Left forelimb (tissue), 1 donor: ENCODE measurements at places on chromosomes 6 and 20.

- no peak for DNase-seq
Measured at GRCh38 chr6:24836109-24836508, 37.4 kb upstream of the ARMH2 start.

- no peak for DNase-seq
Measured at GRCh38 chr6:135056632-135057031, 2.0 kb upstream of the HBS1L start.

DNA sequence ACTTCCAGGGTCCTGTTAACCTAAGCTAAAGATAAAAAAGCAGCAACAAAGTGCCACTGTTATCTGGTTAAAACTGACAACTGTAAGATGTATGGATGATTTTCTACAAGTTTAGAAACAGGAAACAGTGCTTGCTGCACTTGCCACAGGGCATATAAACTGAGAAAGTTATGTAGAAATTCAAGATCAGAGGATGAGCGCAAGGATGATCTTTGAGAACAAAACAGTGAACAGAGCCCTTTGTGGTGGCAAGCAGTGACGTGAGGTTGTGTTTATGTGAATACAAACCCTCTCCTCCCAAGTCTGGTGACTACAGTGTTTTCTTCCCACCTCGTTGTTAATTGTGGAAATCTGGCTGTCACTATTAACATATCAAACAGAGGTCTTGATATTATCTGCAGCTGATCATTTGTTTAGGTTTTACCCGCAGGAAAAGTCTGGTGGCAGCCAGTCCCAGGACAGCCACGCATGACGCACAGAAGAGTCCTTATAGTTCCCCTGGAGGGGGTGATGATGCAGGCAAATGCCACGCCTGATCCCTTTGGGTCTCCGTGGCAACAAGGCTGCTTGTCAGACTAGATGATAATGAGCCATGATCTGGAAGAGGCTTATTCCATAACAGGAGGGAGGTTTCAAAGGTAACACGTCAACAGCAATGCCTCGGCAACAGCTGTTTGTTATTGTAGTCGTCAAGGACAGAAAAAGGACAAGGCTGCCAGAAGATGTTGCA lies 43.1 kb upstream of the TNFAIP3 start:
- DNase-seq: no peak

DNA sequence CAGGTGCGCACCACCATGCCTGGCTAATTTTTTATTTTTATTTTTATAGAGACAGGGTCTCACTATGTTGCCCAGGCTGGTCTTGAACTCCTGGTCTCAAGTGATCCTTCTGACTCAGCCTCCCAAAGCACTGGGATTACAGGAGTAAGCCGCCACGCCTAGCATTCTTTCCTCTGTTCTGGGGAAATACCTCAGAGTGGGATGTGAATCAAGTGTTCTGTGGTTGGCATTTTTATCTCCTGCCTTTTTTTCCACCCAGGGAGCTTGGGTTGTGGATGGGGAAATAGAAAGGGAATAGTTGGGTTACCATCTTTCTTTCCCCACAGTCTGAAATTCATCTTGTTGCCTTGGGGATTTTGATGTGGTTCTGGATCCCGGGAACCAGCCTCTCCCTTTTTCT lies 24.1 kb downstream of the TFAP2C start:
- DNase-seq: no peak

- DNase-seq: no peak
Measured at GRCh38 chr6:41013466-41014153, 25.4 kb downstream of the UNC5CL start.

DNA sequence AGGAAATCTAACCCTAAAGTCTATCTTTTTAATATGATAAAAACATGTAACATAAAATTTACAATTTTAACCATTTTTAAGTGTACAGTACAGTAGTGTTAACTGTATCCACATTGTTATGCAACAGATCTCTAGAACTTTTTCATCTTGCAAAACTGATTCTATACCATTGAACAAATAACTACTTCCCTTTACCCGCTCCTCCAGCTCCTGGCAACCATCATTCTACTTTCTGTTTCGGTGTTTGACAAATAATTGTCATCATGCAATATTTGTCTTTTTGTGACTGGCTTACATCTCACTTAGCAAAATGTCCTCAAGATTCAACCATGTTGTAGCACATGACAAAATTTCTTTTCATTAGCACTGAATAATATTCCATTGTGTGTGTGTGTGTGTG lies 203.2 kb downstream of the SIM1 start:
- no peak for DNase-seq

- DNase-seq: no peak
Measured at GRCh38 chr20:35657271-35657670, 7.4 kb downstream of the CPNE1 start.

GRCh38 chr6:74826263-74826662 lies 379.6 kb downstream of the COL12A1 start:
- no peak for DNase-seq

- DNase-seq: no peak
Measured at GRCh38 chr6:4449409-4449808, 314.0 kb upstream of the ECI2 start.

GRCh38 chr6:157335829-157336228 lies 12.5 kb upstream of the TMEM242 start:
- DNase-seq: no peak

DNA sequence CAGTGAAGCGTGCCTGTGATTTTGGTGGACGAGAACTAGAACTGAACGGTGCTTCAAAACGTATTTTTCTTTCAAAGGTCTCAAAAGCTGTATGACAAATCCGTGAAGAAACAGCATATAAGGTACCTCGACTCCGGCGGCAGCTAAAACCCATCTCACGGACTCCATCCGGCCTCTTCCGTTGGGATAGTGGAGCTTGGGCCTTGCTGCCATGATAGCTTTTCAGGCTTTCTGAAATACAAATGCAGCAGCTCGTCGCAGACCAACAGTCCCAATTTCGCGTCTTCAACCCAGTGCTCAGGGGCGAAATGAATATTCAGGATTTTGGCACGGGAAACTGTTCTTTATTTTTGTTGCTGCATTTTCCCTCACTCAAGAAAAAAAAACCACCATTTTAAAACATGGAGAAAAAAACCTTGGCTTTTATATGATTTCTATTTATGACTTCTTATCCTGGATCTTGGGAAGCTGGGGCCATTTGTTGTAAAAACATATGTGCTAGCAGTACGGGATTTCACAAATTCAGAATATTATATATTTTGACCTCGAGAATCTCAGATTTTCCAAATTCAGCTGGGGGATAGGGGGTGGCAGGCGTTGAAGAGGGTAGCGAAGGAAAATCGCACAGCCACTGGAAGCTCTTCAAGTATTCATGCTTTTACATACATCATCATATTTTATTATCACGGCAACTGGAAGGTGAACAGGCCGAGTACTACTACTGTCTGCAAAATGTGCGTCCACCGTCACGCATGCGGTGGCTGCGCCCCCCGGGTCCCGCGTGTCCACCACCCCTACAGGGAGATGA lies 849 bp downstream of the GSTA4 start:
- DNase-seq: no peak

DNA sequence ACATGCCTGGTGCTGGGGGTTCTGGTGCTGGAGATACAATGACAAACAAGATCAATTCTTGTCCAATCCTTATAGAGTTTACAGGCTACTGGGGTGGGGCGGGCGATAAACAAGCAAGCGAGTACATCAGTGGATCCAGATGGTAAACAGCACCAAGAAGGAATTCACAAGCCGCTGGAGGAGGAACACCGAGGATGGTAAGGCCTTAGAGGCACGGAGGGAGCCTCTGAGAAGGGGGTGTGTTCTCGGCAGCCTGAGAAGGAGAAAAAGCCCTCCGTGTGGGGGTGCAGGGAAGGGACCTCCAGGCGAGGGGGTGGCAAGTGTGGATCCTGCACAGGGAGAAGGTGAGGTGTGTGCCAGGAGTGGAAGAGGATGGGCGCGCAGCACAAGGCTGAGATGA lies 276.5 kb upstream of the FOXQ1 start:
- no peak for DNase-seq

DNA sequence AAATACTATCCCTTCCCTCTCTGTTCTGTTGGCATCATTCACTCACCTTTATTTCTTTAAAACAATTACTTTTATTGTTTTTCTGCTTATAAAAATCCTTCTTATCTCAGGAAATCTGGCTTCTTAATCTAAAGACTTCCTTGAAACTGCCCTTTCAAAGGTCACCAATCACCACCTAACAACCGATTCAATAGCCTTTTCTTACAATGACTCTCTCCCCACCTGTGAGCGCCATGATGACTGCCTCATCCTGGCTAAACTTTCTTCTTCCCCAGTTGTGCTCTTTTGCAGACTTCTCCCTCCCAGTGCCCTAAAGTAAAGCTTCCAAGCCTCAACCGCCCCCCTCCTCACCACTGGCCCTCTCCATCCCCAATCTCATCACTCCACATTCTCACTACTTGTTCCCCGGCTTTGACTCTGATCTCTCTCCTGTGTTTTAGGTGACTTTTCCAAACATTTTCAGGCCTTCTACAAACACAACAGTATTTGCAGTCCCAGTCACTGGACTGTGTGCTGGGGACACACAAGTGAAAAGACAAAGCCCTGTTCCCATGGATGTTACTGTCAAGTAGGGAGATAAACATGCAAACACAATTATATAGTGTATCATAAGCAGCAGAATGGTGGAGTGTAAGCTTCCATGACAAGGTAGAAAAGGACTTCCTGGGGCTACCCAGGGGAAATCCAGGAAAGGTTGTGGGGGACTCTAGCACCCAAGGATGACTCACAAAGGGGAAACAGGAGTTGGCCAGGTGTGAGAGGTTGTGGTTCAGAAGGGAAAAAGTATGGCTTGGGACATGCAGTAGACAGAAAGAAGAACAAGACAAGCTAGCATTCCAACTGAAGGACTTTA lies 12.8 kb downstream of the NHSL1 start:
- DNase-seq: no peak

DNA sequence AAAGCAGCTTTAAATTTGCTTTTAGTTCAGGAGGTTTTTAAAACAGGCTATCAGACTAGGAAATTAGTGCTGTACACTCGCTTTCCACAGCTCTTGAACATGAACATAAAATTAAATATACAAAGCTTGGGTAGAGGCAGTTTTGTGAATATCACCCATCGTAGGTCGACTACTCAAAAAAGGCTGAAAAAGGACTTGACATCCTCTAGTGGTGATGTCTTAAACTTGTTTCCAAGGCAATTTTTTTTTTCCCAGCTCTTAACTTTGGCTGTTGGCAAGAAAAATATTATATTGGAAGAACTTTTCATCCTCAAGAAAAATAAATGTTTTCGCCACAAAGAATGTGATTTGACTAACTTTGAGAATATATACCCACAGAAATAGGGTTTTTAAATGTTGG lies 2.9 kb downstream of the MAP7 start:
- no peak for DNase-seq

GRCh38 chr20:7147220-7147601 lies 379.7 kb downstream of the BMP2 start:
- no peak for DNase-seq

DNA sequence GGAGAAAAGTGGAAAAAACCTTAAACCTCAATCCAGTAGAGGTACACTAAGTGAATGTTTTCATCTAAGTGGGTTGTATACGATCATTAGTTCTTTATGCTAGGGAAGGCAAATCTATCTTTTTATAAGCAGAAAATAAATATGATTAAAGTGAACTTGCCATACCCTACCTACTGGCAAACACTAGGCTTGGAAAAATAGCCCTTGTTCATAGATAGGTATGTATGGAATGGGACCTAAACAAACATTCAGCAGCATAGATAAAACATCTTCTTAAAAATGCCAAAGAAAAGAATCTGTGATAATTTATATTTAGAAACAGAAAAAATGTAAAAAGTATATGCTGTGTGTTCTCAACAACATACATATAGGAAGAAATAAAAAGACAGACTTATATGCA lies 18.8 kb downstream of the REV3L start:
- no peak for DNase-seq

DNA sequence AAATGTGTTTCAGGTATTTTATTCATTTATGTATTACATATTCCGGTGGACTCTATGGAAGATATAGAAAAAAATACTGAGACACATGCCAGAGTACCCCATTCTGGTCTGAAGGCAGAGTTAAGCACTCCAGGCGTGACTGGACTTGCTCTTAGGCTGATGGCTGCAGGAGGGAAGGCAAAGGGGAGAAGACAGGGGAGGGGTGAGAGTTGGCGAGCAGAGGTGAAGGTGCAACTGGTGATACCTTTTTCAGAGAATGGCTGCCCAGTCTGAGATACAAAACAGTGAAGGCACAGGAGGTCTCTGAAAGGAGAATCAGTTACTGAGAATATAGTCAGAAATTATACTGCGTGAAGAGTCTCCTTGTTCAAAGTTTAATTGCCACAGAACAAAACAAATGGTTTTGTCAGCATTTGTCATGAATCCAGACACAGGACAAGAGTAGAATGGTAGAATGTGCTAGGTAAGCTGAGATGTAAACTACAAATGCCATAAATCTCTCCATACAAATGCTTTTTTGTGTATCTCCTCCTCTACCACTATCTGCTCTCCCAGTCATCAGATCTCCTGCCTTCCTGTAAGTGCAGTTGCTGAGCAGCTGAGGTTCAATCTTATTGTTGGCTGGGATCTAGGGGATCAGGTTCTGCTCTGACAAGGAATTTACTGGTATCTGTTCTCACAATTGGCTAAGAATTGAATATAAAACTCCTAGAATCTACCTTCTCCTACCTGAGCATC lies 104.2 kb upstream of the DST start:
- no peak for DNase-seq

DNA sequence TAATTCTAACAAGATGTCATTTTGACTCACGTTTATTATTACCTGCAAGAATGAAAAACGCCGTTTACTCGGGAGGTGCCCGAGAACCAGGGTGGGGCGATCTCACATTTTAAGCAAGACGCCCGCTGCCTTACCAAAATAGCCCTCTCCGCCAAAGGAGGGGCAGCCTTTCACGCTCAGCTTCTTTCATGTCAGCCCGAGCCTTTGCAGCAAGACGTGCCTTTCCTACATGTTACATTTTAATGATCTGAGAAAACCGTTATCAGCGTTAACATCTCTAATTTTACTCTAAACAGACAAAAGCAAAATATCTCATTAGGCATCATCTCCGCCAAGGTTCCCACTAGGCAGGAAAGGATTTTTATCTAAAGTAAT lies 2.0 kb downstream of the BACH2 start:
- DNase-seq: no peak

GRCh38 chr6:44202972-44203750 lies 13.6 kb upstream of the MYMX start:
- no peak for DNase-seq

- DNase-seq: no peak
Measured at GRCh38 chr6:63904650-63905248, 269.1 kb downstream of the PHF3 start.

DNA sequence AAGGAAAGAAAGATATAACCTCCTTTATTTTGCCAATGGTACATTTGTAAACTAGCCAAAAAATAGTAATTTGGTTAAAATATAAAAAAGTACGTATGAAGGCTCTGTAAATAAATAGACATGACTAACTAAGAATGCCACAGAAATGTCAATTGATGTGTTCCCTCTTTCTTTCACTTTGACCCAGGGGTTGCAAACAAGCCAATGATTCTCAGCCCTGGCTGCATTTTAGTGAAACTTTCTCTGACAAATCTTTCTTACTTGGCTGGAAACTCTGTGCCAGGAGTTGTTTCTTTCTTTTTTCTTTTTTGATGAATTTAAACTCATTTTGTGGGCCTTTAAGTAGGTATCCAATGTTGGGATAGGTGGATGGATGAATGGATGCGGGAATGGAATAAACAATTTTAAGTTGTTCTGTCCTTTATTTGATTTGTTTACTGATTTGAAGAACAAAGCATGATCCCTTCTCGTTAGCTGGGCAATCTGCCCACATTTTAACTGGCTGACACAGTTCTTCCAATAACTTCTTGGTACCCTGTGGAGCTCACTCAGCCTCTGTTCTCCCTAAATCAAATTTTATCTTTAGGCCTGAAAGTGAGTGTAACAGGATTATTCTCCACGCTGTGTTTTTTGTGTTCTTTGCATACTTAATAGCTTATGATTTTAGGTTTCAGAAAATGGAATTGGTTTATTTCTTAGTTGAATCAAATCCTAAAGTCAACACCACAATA lies 58.6 kb upstream of the GCLC start:
- no peak for DNase-seq
